HS-27A (cell line): ENCODE measurements at places on chromosomes 1 and 21.

GRCh38 chr1:200947059-200947566, 52.4 kb downstream of the INAVA start:
- no peak for DNase-seq

- no peak for DNase-seq
Measured at GRCh38 chr1:46394108-46394871, at the start of gene FAAH. Gene FAAH, plus strand, starts transcription at chr1:46394317. Its CDS starts 32 bp downstream, at chr1:46394349.

DNA sequence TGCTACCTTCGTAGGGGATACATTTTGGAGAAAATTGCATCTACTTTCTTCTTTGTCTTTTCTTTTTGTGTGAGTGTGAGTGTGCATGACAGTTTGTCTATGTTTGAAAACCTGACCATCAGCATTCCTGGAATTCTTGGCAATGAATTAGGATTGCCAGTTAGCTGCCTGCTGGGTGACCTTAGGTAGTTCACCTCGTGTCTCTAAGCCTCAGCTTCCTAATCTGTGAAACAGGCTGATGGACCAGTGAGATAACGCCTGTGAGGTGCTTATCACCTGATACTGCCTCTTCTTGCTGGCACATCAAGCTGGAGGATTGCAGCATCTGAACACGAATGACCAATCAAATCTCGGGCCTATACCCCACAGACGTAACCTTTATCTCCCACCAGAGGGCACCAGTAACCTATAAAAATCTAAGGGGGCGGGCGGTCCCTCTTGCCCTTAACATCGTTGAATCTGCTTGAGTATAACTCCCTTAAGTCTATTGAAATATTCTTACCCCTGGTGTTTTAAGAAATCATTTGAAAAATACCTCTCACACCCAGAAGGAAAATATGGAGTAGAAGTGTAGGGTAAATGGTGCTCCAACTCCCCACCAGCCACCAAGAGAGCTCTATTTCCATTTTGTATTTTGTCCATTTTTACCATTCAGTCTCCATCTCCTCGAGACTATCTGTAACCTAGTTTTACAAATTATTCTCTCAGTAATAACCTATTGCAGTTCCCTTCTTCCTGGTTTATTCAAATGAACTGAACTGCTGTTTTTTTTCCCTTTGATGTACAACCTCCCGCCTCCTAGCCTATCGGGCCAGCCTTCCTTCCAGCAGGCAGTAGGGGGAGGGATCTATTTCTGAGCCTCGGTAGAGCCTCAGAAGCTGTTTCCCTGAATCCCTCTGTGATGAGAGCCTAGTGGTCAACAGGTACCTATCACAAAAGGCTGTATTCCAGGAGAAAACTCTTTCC, 49.7 kb downstream of the MDM4 start:
- DNase-seq, result no peak

DNA sequence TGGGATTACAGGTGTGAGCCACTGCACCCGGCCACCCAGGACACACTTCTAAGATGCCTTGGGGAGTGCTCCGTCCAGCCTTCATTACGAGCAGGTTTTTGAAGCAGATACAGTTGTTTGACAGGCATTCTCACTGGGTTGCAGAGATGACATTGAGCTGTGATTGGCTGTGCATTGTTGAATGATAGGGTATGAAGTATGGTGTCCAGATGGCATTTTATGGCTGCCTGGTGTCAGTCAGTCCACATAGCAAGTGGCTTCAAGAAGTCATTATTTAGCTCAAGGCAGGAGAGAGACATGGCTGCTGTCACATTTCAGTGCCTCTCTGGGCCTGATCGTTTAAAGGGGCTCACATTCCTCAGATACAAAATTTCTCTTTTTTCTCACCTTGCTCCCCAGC, 14.8 kb upstream of the PADI2 start:
- DNase-seq, result no peak

- no peak for DNase-seq
Measured at GRCh38 chr1:22239378-22239777, 96.5 kb upstream of the WNT4 start.

DNA sequence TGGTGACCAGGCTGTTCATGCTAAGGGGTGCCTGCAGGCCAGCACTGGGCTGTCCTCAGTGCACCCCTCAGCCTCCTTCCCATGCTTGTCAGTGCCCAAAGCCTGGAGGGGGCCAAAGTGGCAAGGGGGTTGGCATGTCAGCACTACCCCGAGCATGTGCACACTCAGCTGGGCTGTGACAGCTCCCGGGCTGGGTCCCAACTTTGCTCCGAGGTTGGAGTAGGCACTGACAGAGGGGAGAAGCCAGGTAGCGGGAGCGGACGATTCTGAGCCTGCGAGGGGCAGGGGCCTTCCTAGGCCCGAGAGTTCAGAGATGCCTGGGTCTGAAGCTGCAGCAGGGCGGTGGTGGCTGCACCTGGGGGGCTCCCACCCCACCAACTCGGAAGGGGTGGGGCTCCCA, 119.0 kb downstream of the MAST2 start:
- DNase-seq, result no peak

DNA sequence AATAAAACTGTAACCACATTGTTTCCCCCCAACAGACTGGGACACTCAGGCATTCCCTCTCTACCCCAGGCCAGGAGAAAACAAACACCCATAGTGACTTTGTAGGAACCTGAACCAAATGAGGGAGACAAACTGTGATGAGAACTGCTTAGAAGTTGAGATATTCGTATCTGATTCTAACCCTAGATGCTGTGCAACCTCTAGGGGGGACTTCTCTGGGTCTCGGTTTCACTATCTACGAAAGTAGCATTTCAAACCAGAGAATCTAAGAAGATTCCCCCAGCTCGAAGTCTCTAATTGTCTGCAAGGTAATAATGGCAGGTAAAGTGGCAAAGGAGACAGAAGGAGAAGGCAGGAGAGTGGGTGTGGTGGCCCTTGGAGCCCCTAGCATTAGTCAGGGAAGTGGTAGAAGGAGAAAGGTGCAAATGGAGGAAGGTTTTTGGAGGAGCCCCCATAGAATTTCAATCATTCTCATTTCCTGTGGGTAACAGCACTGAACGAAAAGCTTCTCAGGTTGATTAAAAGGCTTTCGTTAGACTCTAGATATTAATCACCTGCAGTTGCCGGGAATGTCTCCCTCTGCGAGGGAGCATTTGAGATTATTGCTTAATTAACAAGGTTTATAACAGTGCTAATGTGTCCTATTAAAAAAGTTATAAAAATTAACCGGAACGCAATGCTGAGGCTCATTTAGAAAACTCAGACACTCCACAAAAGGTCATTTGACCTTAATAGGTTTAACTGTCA, 46.4 kb downstream of the BEND5 start:
- no peak for DNase-seq

DNA sequence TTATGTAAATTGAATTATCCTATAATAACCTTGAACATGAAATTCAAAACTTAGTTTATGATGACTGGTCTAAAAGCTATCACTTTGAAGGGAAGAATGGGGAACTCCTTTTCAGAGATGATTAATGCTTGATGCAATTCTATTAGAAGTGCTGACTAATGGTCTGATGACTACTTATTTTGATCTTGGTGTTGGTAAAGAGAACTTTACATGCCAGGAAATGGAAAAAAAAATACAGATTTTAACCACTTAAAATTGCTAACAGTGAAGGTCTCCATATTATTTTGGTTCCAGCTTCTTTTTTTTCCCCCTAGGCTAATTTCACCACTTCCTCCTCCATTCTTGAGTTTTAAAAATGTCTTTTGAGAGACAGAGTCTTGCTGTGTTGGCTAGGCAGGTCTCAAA, 22.9 kb downstream of the S1PR1 start:
- no peak for DNase-seq

DNA sequence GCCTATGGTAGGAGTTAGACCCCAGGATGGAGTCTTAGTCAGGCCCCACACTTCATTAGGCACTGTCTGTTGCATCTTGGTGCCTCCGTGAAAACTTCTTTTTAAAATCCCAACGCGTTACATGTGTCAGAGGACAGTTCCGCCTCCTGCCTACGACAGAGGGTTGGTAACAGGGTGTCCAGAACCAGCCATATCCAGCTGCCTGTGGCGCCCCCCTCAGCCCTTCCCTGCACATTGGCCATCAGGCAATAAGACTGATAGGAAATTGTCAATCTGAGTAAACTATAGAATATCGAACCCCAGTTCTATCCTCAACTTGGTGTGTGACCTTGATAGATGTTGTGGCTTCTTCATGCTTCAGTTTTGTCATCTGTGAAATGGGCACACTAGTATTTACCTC, 108.6 kb upstream of the CSF3R start:
- DNase-seq, result no peak

GRCh38 chr1:186680245-186681061, at the start of gene PTGS2:
Gene PTGS2, minus strand, starts transcription at chr1:186680423. Its CDS starts 133 bp downstream, at chr1:186680290.
- peak; percentile 50 for DNase-seq

DNA sequence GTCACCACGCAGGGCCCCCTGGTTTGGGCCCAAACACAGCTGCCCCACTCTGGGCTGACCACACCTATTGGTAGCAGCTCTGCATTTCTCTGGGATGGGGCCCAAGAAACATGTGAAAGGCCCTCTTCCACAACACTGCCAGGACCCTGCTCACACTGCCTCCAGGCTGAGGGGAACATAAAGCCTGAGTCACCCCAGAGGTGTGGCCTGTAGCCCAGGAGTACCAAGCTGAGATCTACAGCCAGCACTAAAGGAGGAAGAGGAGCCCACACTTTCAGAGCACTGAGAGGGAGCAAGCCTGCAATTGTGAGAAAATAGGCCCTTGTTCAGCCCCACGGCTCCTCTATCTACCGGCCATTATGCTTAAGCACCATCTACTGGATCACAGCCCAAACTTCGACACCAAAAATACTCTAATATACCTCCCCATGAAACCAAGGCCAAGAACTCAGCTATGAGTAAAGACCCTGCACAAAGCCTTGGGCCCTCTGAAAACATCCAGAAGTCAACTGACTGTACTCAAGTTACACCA, 14.4 kb upstream of the OR2T10 start:
- DNase-seq, result no peak

DNA sequence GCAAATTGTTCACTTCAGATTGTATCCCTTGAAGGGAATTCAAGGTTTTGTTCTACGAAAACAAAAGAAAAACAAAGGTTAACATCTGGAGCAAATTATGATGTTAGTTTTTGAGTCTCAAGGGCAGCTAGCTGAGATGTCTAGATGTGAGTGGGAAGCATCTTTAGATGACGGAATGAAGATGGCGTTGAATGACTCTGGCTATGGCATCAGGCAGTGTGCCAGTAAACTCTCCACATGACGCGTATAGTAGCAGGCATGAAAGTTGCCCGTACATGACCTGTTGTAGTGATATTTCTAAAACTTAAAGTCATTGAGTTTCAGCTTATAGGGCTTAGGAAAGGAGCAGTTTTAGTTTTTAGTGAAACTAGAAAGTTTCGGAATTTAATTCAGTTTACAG, 12.3 kb upstream of the SDC3 start:
- DNase-seq, result no peak

- DNase-seq, result no peak
Measured at GRCh38 chr1:214021321-214021720, 33.5 kb downstream of the PROX1 start.

DNA sequence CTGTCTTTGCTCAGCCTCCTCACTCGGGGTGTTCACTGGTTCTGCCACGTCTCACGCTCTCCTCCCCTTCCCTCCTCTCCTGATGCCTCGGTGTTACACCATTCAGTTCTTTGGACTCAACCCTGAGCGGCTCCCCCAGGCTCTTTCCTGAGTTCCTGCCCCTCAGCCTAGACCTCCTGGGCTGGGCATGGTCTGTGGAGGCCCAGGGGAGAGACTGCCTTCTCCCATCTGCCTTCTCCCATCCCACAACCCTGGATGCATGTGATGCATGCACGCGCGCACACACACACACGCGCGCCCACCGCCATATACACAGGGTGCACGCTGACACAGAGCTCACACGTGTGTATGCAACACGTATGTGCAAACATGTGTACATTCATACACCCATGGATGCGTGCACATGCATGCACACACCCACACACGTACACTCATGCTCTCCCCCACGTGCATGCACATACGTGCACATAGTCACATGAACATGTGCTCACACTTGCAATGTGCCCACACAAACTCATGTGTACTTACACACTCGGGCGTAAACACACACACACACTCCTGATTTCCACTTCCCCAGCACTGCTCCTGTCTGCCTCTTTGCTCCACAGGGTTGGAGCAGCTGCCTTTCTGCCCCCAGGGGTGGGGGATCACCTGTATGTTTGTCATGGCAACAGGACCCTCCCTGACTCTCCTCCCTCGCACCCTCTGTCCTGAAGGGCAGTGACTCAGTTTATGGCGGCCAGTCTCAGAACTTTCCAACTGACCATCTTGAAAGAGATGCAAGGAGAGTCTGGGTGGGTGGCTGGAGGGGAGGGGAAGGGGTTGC, 59.0 kb downstream of the HUNK start:
- no peak for DNase-seq

DNA sequence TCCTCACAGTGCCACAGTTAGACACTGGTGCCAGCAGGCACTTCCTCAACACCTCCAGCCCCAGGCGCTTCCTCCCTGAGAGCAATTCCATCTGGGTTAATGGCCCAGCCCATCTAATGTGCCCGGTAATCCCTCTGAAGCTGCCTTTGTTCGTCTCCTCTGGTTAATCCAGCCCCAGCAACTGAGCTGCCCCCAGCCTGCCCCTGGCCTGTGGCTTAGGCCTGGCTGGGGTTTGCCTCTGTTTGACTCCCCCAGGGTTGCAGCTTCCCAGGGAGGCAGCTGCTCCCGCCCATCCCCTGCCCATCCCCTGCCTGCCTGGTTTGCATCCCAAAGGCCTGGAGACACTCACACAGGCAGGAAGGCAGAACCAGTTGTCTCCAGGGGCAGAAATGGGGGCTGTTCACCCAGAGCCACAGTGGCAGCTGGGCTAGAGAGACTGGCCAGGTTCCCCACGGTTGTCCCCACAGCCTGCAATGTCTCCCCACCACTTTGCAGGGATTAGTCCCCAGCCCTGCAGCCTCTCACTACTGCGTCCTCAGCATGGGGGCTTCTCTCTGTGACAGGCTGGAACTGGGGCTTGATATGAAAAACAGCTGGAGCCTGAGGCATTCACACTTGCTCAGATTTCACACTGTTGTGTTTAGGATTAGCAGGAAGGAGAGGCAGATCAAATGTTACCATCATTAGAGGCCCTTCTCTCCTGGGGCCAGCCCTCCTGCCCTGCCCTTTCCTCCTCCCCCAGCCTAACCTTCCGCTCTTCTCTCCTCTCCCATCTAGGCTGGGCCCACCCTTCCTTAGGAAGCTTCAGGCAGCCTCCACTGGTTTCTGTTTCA, 120.2 kb downstream of the TLR5 start:
- DNase-seq, result no peak
